ENCODE measurements at places on chromosomes 11 and 22. TPM values are rescaled to one million over a fixed set of nuclear protein-coding genes. Genes with fewer than 3 reads are reported as not detected.
A peak's percentile ranks its signal among the peaks of the same experiment; 100 is the strongest.

Gene SLC22A8
- total RNA-seq: not detected

Gene ESAM
- total RNA-seq: 0.35 TPM

Gene TESMIN
- total RNA-seq: 1.3 TPM

Gene CRYBB3
- 0.26 TPM for total RNA-seq

Gene SCN4B
- total RNA-seq: 0.26 TPM

Gene COMT
- total RNA-seq: 89.3 TPM

Gene HEPN1
- total RNA-seq: not detected

Gene XKR3
- total RNA-seq: not detected

Gene SSTR3
- 0.24 TPM for total RNA-seq

GRCh38 chr11:88414385-88414861, 76.9 kb upstream of the CTSC start:
- no peak for DNase-seq
- peak overlapping the region; percentile 4 for H3K4me3 ChIP-seq
- H3K4me1 ChIP-seq: peaks cover 33% of the 10 kb centered on the region
- no peaks in the 10 kb centered on the region for H3K27me3 ChIP-seq
- no peaks in the 10 kb centered on the region for H3K36me3 ChIP-seq

DNA sequence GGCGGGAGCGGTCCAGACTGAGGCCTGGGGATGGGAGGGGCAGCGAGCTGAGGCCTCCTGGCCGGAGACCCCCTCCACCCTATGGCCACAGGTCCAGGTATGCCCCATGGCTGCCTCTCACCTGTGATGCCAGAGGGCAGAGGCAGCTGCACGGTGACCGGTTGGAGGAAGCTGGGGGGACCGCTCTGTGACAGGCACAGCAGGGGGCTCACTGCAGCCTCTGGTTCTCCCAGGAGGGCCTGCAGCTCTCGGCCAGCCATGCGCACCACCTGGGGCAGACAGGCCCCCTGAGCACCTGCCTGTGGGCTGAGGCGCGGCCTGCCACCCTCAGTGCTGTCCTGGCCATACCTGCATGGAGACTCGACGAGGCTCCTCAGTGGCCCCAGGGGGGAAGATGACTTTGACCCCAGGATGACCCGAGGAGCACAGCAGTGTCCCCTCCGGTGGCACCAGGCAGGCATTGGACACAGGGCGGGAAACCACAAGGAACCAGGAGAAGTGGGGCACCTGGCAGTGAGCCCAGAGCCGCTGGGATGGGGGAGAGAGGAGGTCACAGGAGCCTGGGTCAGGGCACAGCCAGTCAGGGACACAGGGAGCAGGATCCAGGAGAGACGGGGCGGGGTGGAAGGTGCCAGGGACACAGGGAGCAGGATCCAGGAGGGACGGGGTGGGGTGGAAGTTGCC, 3.2 kb upstream of the SLC25A22 start:
- H3K4me1 ChIP-seq: peaks cover 22% of the 10 kb centered on the region
- H3K4me3 ChIP-seq: no peak overlapping the region
- no peak for DNase-seq
- no peaks in the 10 kb centered on the region for H3K36me3 ChIP-seq
- no peaks in the 10 kb centered on the region for H3K27me3 ChIP-seq
- no peak overlapping the region for H3K27ac ChIP-seq

- no peak overlapping the region for H3K4me3 ChIP-seq
- DNase-seq: no peak
- H3K36me3 ChIP-seq: no peaks in the 10 kb centered on the region
- H3K4me1 ChIP-seq: no peaks in the 10 kb centered on the region
- no peaks in the 10 kb centered on the region for H3K27me3 ChIP-seq
These were observed 189.8 kb downstream of the KIRREL3 start for GRCh38 chr11:126810776-126811175.

DNA sequence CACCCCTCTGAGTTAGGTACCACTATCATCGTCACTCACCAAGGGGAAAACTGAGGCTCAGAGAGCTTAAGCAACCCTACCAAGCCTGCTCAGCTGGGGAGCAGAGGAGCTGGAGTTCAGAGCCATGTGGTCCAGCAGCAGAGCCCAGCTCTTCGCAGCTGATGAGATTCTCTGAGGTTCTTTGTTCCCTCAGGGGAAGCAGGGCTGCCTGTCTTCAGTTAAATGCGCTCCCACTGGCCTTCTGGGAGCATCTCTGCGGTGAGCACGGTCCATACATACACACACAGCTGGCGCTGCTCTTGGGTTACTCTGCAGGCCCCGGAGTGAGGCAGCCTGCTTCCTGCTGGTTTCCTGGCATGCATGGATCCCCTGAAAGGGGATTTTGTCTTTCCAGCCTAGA, 5.2 kb upstream of the PTGDR2 start:
- no peaks in the 10 kb centered on the region for H3K27me3 ChIP-seq
- H3K27ac ChIP-seq: no peak overlapping the region
- H3K4me1 ChIP-seq: peaks cover 9% of the 10 kb centered on the region
- DNase-seq: peak; percentile 33

- DNase-seq: no peak
- H3K4me1 ChIP-seq: peaks cover 16% of the 10 kb centered on the region
- no peaks in the 10 kb centered on the region for H3K36me3 ChIP-seq
- peak overlapping the region; percentile 43 for H3K27ac ChIP-seq
- H3K4me3 ChIP-seq: no peak overlapping the region
- no peaks in the 10 kb centered on the region for H3K27me3 ChIP-seq
These were observed 1.1 kb upstream of the APOBEC3F start for GRCh38 chr22:39039306-39040126.

GRCh38 chr11:20088397-20089225, 71.7 kb downstream of the DBX1 start:
- H3K36me3 ChIP-seq: no peaks in the 10 kb centered on the region
- DNase-seq: no peak
- H3K27me3 ChIP-seq: no peaks in the 10 kb centered on the region
- no peak overlapping the region for H3K4me3 ChIP-seq
- H3K4me1 ChIP-seq: peaks cover 3% of the 10 kb centered on the region

DNA sequence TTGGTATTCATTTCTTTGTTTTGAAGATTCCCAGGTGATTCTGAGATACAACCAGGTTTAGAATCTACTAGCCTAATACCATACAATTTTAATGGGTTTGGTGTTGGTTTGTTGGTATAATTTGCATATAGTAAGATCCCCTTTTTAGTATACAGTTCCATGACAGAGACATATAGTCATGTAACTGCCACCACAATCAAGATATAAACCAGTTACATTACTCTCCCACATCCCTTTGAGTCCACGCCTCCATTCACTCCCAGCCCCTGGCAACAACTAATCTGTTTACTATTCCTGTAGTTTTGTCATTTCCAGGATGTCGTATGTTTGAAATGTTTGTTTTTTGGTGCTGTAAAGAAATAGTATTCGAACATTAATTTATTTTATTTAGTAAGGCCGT, 4.3 kb downstream of the ASRGL1 start:
- peaks cover 4% of the 10 kb centered on the region for H3K4me1 ChIP-seq
- no peaks in the 10 kb centered on the region for H3K27me3 ChIP-seq
- H3K27ac ChIP-seq: no peak overlapping the region
- no peak for DNase-seq
- H3K36me3 ChIP-seq: no peaks in the 10 kb centered on the region
- H3K4me3 ChIP-seq: no peak overlapping the region

- H3K36me3 ChIP-seq: no peaks in the 10 kb centered on the region
- no peak overlapping the region for H3K27ac ChIP-seq
- H3K27me3 ChIP-seq: no peaks in the 10 kb centered on the region
- H3K4me1 ChIP-seq: no peaks in the 10 kb centered on the region
These were observed 31.1 kb upstream of the PRSS23 start for GRCh38 chr11:86769219-86769618.

DNA sequence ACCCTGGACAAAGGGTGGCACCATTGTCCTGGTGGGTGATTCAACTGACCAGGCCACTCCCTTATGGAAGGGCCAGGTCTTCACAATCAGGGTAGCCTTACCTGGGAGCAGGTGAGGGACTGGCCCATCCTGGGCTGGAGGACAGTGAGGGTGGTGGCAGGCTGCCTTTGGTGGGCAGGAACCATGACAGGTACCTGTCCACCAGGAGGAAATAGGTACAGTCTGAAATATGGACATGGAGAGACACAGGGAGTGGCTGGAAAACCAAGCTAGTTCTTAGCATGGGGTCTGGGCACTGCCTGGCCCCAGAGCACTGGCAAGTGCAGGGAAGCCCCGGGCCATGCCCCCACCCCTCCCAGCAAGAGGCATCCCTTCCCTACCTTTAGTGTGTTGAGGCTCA, 113.8 kb downstream of the MED15 start:
- no peaks in the 10 kb centered on the region for H3K36me3 ChIP-seq
- no peak overlapping the region for H3K27ac ChIP-seq
- H3K4me3 ChIP-seq: no peak overlapping the region
- no peak for DNase-seq
- H3K27me3 ChIP-seq: peaks cover 3% of the 10 kb centered on the region

DNA sequence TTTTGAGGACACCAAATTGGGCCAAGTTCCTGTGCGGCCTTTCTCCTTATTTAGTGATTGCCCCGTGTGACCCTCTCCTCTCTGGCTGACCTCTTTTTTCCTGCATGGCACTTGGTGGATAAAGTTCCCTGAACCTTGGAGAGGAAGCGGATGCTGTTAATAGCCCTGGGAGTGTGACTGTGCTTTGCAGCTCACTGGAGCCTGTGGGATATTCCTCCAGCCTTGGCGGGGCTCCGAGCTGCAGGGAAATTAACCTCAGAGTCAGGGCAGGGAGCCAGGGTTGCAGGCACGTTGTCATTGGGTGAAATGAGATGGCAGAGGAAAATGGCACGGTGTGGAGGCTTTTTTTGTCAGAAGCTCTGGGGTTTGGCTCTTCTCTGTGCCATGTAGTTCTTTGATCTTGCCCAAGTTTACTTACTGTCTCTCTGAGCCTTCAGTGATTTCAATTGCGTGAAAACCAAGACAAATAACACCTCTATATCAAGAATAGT, 965 bp downstream of the OR9Q1 start:
- H3K36me3 ChIP-seq: no peaks in the 10 kb centered on the region
- DNase-seq: no peak
- no peak overlapping the region for H3K27ac ChIP-seq
- no peaks in the 10 kb centered on the region for H3K27me3 ChIP-seq

DNA sequence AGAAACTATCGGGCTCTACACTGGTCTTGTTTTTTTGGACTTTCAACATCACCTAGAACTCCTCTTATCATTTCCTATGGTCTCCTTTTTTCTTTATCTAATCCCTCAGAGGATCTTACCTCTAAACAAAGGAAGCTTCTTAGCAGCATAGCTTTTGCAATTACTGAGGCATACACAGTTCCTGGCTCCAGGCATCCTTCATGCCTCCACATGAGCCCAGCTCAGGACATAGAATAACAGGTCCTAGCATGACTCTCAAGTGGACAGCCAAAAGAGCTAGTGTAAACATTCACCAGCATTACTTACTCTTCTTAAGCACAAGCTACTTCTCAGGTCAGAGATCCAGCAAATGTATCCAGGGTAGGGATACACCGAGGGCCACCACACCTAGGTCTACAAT, 17.1 kb downstream of the CFAP300 start:
- no peaks in the 10 kb centered on the region for H3K27me3 ChIP-seq
- H3K4me1 ChIP-seq: no peaks in the 10 kb centered on the region
- DNase-seq: no peak

DNA sequence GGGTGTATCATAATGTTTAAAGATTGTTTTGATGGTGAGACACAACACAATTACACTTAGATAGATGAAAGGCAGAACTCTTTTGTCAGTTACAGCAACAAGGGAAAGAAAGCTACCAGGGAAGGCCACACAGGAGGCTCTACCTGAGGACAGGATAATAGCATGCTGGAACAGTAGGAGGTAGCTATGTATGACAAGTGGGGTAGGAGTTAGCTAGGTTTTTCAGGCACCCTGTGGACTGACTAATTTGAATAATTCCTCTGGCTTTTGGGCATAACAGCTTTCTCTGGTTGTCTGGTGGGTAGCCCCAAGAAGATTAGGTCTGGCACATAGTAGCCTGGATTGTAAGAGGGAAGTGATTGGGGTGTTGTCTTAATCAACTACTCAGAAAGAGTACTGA, 475.4 kb upstream of the CHORDC1 start:
- H3K4me1 ChIP-seq: no peaks in the 10 kb centered on the region
- H3K4me3 ChIP-seq: no peak overlapping the region
- H3K36me3 ChIP-seq: no peaks in the 10 kb centered on the region
- no peak overlapping the region for H3K27ac ChIP-seq
- no peaks in the 10 kb centered on the region for H3K27me3 ChIP-seq

GRCh38 chr11:33268945-33269540, 11.9 kb downstream of the HIPK3 start:
- no peak overlapping the region for H3K4me3 ChIP-seq
- no peaks in the 10 kb centered on the region for H3K27me3 ChIP-seq
- DNase-seq: no peak
- H3K27ac ChIP-seq: no peak overlapping the region

DNA sequence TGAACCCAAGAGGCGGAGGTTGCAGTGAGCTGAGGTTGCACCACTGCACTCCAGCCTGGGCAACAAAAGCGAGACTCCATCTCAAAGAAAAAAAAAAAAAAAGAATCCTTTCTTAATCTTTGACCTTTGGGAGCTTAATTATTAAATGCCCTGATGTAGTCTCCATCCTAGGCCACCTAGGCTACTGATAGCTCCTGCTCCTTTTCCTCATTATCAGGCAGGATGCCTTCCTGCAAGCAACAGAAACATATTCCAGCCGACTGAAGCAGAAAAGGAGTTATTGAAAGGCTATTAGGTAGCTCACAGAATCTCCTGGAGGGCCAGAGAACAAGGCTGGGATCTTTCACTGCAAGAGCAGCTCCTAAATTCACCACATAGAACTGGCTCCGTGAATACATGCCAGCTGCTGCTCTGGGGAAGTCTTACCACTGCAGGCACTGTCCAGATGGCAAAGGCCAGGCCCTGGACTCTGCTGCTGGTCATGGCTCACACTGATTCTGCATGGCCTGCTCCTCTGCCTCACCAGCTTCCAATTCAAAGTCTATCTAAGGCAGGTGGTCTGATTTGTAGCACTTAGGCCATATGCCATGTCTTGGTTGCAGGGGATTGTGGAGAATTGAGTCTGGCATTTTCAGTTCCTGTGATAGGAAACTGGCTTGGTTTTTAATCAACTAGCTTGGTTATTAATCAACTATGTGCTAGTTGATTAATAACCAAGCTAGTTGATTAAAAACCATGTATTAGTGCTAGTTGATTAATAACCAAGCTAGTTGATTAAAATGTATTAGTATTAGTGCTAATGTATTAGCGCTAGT, 26.0 kb upstream of the POLD3 start:
- no peak overlapping the region for H3K27ac ChIP-seq
- no peaks in the 10 kb centered on the region for H3K36me3 ChIP-seq
- DNase-seq: no peak

- H3K27me3 ChIP-seq: no peaks in the 10 kb centered on the region
- H3K36me3 ChIP-seq: peaks cover 58% of the 10 kb centered on the region
- no peak overlapping the region for H3K27ac ChIP-seq
These were observed 76.7 kb downstream of the BMAL1 start for GRCh38 chr11:13354335-13354734.

DNA sequence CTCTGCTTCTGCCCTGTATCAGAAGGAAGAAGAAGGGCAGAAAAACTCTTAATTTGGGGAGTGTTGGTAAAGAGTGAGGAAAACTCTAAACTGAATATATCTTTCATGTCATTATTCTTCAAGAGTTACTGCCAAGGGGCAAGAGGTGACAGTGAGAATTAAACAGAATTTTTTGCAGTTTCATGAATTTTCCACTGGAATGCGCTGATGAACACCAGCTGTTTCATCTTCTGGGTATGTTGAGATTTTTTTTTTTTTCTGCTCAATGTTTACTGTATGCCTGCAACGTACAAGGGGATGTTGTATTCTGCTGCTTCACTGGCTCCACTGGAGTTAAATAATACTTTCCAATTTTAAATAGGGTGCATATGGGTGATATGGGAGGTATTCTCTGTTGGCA, 117.8 kb downstream of the FAM76B start:
- no peaks in the 10 kb centered on the region for H3K36me3 ChIP-seq
- no peak for DNase-seq
- no peak overlapping the region for H3K27ac ChIP-seq
- H3K4me1 ChIP-seq: no peaks in the 10 kb centered on the region
- no peak overlapping the region for H3K4me3 ChIP-seq
